HCT116 (cell line): ENCODE measurements at places on chromosomes 4 and X. TPM values are rescaled to one million over a fixed set of nuclear protein-coding genes. Genes with fewer than 3 reads are reported as not detected.

GRCh38 chr4:36208893-36209473, 35.3 kb downstream of the ARAP2 start:
- no peak overlapping the region for H3K27ac ChIP-seq
- peaks cover 4% of the 10 kb centered on the region; the same call in 1 of the 2 replicates for H3K36me3 ChIP-seq
- DNase-seq, result no peak
- H3K4me1 ChIP-seq, result no peaks in the 10 kb centered on the region
- no peaks in the 10 kb centered on the region for H3K27me3 ChIP-seq
- H3K4me3 ChIP-seq, result no peak overlapping the region

GRCh38 chrX:10152086-10152485, 4.7 kb upstream of the CLCN4 start:
- no peaks in the 10 kb centered on the region for H3K36me3 ChIP-seq
- H3K27ac ChIP-seq, result no peak overlapping the region
- no peak for DNase-seq
- H3K4me1 ChIP-seq, result no peaks in the 10 kb centered on the region
- no peak overlapping the region for H3K4me3 ChIP-seq

DNA sequence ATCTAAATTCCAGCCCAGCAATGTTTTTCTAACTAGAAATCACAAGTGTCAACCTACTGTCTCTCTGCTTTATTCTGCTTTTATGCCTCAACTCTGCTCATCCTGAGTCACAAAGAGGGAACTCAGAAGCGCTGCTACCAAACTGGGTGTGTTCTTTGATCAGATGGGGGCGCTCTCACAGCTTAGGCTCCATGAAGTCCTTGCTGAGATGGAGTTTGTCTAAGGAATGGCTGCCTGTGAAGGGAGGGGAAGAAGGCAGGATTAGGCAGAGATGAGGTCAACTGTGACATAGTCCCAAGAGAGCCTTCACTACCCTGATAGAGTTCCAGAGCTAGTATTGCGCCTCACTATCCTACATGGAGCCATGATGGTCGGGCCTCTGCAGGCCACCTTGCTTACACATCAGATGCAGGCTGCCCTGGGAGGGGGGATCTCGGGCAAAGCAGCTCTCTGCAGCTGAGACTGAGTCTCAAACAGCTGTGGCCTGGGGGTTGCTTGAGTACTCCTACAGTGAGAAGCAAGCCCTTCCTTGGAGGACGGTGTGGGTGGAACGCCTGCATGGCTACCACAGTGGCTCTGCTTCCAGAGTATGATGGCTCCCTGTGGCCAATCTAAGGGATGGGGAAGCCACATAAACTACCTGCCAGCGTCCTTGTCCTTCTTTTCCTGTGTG, 219.9 kb downstream of the CCNG2 start:
- no peaks in the 10 kb centered on the region for H3K36me3 ChIP-seq
- no peak overlapping the region for H3K27ac ChIP-seq
- no peak overlapping the region for H3K4me3 ChIP-seq
- no peak for DNase-seq
- H3K4me1 ChIP-seq, result no peaks in the 10 kb centered on the region

DNA sequence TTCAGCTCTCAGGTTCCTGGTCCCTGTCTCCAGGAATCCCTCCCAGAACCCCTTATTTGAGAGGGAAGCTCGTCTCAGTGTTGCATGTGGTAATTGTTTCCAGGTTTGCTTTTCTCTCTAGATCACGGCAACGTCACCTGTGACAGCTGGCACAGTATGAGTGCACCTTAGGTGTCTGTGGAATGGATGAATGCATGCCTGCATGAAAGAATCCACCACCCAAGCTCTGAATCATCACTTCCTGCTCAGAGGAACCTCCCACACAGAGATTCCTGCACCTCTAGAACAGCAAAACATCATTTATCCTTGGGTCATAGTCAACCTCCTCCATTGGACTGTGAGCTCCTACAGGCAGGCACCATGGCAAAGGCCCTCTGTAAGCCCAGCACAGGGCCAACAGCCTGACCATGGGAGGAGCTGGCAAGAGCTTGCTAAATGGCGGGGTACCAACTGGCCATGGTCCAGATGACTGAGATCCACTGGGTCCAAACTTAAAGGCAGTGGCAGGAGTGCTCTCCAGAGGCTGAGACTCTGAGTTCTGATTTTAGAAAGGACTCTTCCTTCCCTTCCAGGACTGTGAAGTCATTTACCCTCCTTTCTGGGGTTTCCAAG, 116.2 kb downstream of the SLC2A9 start:
- H3K27ac ChIP-seq, result no peak overlapping the region
- no peak overlapping the region for H3K4me3 ChIP-seq
- no peaks in the 10 kb centered on the region for H3K4me1 ChIP-seq
- H3K27me3 ChIP-seq, result no peaks in the 10 kb centered on the region
- no peak for DNase-seq

- H3K4me1 ChIP-seq, result no peaks in the 10 kb centered on the region
- no peak overlapping the region for H3K27ac ChIP-seq
- no peak for DNase-seq
- H3K4me3 ChIP-seq, result no peak overlapping the region
Observed at GRCh38 chrX:39133971-39134370, 332.7 kb downstream of the MID1IP1 start.

DNA sequence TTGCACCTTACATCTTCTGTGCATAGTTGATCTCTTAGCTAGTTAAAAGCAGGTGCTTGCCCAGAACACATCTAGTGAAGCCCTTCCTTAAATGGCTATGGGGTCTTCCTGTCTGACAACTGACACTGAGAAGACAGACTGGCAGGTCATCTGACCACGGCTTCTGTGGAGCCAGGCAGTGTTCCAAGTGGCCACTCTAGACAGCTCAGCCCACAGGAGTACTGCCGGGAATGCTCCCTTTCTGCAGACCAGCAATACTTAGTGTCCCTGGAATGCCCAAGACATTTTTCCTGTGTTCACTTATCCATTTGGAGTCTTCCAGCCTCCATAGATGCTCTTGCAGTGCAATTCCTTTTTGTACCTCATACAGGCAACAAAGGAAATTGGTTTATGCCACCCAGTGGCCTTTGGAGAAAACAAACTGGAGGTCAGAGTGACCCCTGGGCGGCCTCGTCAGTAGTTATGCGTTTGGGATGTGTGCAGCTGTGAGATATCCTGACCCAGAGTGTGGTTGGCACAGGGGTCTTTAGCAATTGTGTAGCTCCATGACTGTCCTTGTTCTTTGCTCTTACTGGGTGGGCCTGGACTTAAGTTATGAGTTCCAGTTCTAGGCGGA, 335.5 kb downstream of the ARHGAP10 start:
- no peaks in the 10 kb centered on the region for H3K36me3 ChIP-seq
- H3K4me1 ChIP-seq, result no peaks in the 10 kb centered on the region
- no peaks in the 10 kb centered on the region for H3K27me3 ChIP-seq
- DNase-seq, result no peak
- H3K27ac ChIP-seq, result no peak overlapping the region

DNA sequence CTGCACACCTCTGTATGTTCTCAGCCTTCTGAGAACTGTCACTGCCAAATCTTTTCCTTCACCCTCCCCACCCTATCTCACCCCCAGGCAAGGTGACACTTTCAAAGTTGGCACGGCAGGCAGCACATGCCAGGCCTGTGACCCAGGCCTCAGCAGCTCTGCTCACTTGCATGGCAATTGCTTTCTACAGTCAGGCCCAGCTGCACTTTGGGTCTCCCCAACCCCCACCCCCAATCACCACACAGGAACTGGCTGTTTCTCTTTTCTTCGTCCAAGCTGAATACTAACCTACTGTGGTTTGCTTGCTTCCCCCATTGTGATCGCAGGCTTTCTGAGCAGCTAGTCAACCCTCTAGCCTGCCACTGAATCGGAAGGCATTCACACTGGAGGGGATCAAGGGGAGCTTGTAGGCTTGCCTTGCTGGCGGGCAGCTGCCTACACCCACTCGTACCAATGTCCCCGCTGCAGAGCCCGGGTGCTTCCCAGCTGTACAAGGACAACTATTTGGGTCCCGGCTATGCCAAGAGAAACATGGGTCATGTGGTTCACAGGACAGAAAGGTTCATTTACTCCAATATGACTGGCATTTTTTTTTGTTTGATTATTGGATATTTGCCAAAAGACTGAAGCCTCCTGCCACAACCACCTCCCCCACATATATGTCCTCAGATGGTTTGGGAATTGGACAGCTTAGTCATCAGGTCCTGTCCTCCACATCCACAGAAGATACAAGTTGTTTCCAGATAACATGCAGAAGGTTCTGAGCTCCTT, 28.1 kb downstream of the SLC25A43 start:
- no peak overlapping the region for H3K27ac ChIP-seq
- H3K36me3 ChIP-seq, result no peaks in the 10 kb centered on the region
- no peak overlapping the region for H3K4me3 ChIP-seq
- DNase-seq, result no peak
- no peaks in the 10 kb centered on the region for H3K4me1 ChIP-seq

The MAGEA12 gene
- not detected for total RNA-seq

The HSFX4 gene
- not detected for total RNA-seq

The DMD gene
- total RNA-seq, result 0.05 TPM
